H1 (cell line): ENCODE measurements at places on chromosomes 6 and 20. TPM values are rescaled to one million over a fixed set of nuclear protein-coding genes. Genes with fewer than 3 reads are reported as not detected.

RBPJL gene
- total RNA-seq = 0.67 and 0.73 TPM in 2 replicates

DNA sequence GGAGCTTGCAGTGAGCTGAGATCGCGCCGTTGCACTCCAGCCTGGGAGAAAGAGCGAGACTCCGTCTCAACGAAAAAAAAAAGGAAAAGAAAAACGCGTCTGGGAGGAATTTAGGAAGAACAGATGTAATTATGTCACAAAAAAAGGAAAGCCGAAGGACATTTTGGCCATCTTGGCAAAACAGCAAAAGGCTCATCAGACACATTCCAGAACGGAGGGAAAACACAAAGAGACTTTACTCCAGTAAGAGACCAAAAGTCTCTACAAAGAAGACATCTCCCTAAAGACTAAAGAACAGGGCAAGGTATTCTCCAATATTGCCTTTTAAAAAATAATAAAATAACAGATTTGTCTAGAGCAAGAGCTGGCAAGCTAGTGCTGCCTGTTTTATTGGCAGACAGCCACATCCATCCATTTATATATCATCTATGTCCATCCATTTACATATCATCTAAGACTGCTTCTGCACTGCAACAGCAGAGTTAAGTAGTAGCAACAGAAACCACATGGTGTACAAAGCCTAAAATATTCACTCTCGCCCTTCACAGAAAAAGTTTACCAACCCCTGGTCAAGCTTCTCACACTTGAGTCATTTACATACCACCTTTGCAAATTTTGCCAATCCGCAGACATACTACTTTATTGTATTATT, 133.9 kb downstream of the ZMYND8 start:
- no peaks in the 10 kb centered on the region for H3K27me3 ChIP-seq
- H3K4me3 ChIP-seq = no peak overlapping the region
- H3K27ac ChIP-seq = no peak overlapping the region
- peaks cover 86% of the 10 kb centered on the region for H3K36me3 ChIP-seq

GRCh38 chr6:49406250-49406970, 56.6 kb downstream of the MMUT start:
- H3K36me3 ChIP-seq = no peaks in the 10 kb centered on the region
- no peak overlapping the region for H3K27ac ChIP-seq
- no peaks in the 10 kb centered on the region for H3K27me3 ChIP-seq
- DNase-seq = no peak
- H3K4me1 ChIP-seq = no peaks in the 10 kb centered on the region
- H3K4me3 ChIP-seq = no peak overlapping the region

CGA gene
- total RNA-seq = not detected in 2 replicates

GRCh38 chr6:21102624-21103023, 490.9 kb upstream of the SOX4 start:
- no peaks in the 10 kb centered on the region for H3K36me3 ChIP-seq
- H3K27ac ChIP-seq = no peak overlapping the region
- H3K4me1 ChIP-seq = peaks cover 10% of the 10 kb centered on the region
- H3K27me3 ChIP-seq = no peaks in the 10 kb centered on the region
- H3K4me3 ChIP-seq = no peak overlapping the region
- no peak for DNase-seq

VSX1 gene
- not detected in 2 replicates for total RNA-seq

IL17F gene
- not detected in 2 replicates for total RNA-seq

DNA sequence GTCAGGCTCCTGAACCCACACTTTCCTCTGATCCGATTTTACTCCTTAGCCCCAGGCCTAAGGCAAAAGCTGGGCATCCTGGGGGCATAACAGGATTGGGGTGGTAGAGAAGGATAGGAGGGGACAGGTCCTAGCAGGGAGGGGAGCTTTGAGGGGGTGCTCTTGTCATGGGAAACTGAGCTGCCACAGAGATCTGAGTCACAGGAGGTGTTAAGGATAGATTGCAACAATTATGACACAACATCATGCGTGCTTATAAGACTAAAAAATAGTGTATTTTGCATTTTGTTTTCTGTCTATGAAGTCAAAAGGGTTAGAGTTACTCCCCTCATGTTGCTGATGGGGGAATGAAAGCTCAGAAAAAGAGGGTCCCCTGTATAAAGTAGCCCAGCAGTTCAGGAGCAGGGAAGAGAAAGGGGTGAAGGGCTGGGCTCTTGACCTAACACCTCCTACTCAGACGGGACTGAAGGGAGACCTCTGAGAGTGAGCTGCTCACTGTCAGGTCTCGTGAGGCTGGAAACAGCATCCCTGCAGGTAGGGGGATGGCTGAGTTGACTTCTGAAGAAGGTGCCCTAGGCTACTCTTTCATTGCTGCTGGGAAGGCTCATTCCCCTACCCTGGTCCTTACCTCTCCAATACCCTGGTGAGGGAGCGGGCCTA, 2.0 kb downstream of the GLP1R start:
- DNase-seq = no peak
- H3K4me3 ChIP-seq = no peak overlapping the region
- H3K27me3 ChIP-seq = peaks cover 39% of the 10 kb centered on the region
- H3K4me1 ChIP-seq = peaks cover 18% of the 10 kb centered on the region
- H3K27ac ChIP-seq = no peak overlapping the region

CST4 gene
- not detected in 2 replicates for total RNA-seq

PRIM2 gene
- 46.8 and 50.0 TPM in 2 replicates for total RNA-seq

SIRPB2 gene
- 0.28 TPM in 1 of 2 replicates, not detected in the other for total RNA-seq

DNA sequence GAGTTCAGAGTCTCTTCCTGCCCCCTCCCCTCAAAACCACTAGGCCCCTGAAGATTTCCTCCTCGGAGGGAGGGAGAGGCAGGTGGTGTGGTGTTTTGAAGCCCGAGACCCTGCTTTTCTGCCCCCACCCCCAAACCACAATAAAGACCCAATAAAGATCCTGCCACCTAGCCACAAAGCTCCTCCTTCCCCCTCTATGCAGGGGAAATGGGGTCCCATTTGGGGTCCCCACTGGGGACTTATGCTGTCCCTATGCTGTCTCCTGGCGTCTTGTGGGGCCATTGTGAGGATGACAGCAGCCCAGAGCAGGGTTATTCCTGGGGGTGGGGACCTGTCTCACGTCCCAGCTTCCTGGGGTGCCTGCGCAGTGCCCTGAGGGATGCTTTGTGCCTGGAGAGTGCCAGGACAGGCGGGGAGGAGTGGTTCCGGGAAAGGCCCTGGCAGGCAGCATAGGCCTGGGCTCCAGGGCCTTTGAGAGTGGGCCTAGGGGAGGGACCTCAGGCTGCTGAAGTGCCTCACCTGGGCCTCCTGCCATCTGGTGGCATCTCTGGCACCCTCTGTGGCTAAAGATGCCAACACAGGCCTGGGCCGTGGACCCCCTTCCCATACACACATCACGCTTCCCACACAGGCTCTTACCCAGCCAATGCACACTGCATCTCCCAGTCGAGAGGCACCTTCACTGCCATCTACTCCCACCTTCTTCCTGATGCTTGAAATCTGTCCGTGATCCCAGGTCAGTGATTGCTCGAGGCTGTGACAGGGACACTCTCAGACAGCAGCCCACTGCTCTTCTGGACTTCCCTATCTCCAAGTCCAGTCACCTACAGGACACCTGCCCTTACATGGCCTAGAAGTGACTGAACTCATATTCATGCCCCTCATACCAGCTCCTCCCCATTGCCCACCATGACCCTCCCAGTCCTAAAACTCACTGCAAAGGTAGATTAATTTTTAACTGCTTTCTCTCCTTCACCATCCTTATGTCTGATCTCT, 7.9 kb upstream of the ARMC12 start:
- no peak overlapping the region for H3K27ac ChIP-seq
- peak overlapping the region; percentile 87 for H3K4me3 ChIP-seq
- no peaks in the 10 kb centered on the region for H3K36me3 ChIP-seq
- peaks cover 10% of the 10 kb centered on the region for H3K4me1 ChIP-seq

- no peaks in the 10 kb centered on the region for H3K36me3 ChIP-seq
- no peak overlapping the region for H3K27ac ChIP-seq
- no peaks in the 10 kb centered on the region for H3K27me3 ChIP-seq
- H3K4me3 ChIP-seq = no peak overlapping the region
- DNase-seq = no peak
These were observed 169.9 kb upstream of the HDDC2 start for GRCh38 chr6:125471667-125472066.

DNA sequence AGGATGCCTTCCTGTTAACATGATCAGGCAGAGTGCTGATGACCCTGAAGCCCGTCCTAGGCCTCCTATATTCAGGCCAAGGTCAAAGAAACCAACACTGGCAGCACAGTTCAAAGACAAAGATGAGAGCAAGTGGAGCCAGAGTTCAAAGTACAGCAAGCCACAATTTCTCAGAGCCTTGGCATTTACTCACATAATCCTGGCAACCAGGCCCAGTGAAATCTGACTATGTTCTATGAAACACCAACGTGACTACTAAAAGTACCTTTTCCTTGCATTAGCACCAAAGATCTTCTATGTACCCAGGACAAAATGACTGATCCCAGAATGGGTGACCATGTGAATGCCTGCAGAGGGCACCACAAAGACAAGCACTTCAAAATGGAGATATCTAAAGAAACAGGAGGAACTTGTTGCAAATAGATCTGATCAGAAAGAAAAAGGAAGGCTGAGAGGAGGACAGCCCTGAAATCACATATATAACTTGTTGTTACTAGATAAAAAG, 3.9 kb downstream of the NFS1 start:
- peaks cover 7% of the 10 kb centered on the region; the same call in 1 of the 2 replicates for H3K36me3 ChIP-seq
- no peaks in the 10 kb centered on the region for H3K27me3 ChIP-seq
- H3K27ac ChIP-seq = no peak overlapping the region
- no peak for DNase-seq
- peaks cover 1% of the 10 kb centered on the region for H3K4me1 ChIP-seq

GRCh38 chr20:63101781-63102720, 95.3 kb upstream of the BHLHE23 start:
- H3K4me1 ChIP-seq = no peaks in the 10 kb centered on the region
- no peak for DNase-seq
- H3K36me3 ChIP-seq = no peaks in the 10 kb centered on the region
- peak overlapping the region; percentile 50 for H3K4me3 ChIP-seq
- H3K27me3 ChIP-seq = peaks cover 29% of the 10 kb centered on the region
- H3K27ac ChIP-seq = no peak overlapping the region
